ENCODE measurements at places on chromosomes 7 and 10. TPM values are rescaled to one million over a fixed set of nuclear protein-coding genes. Genes with fewer than 3 reads are reported as not detected.

The SPOCK2 gene
- 24.7 TPM for total RNA-seq

The NEURL1 gene
- 36.7 TPM for total RNA-seq

The CNTNAP2 gene
- total RNA-seq, result 0.60 TPM

The FOXI2 gene
- 0.14 TPM for total RNA-seq

The PLAU gene
- 0.75 TPM for total RNA-seq

The PCLO gene
- 11.6 TPM for total RNA-seq

The MKI67 gene
- total RNA-seq, result 40.8 TPM

The MYOF gene
- total RNA-seq, result 53.7 TPM

The RAB19 gene
- total RNA-seq, result 10.3 TPM

The MBL2 gene
- total RNA-seq, result not detected

The SPACDR gene
- total RNA-seq, result not detected

The OR9A2 gene
- total RNA-seq, result not detected

The PTF1A gene
- total RNA-seq, result not detected

The HECTD2 gene
- total RNA-seq, result 8.2 TPM

The NDUFB2 gene
- 224 TPM for total RNA-seq

The TMEM273 gene
- total RNA-seq, result 18.4 TPM

The ACTR3C gene
- 44.8 TPM for total RNA-seq

The ERVW-1 gene
- total RNA-seq, result not detected

The TRIP6 gene
- 20.5 TPM for total RNA-seq

The LIPM gene
- not detected for total RNA-seq

Data from transverse colon (tissue), 4 donors.